ENCODE measurements at places on chromosomes 7 and 10. TPM values are rescaled to one million over a fixed set of nuclear protein-coding genes. Genes with fewer than 3 reads are reported as not detected.
A peak's percentile ranks its signal among the peaks of the same experiment; 100 is the strongest.

GRCh38 chr7:158268816-158269535 lies 318.6 kb downstream of the PTPRN2 start:
- peak; percentile 34 for DNase-seq

Gene BHLHA15
- total RNA-seq, result 6.6 TPM

GRCh38 chr10:83222300-83222699 lies 917.0 kb upstream of the GHITM start:
- DNase-seq, result no peak

DNA sequence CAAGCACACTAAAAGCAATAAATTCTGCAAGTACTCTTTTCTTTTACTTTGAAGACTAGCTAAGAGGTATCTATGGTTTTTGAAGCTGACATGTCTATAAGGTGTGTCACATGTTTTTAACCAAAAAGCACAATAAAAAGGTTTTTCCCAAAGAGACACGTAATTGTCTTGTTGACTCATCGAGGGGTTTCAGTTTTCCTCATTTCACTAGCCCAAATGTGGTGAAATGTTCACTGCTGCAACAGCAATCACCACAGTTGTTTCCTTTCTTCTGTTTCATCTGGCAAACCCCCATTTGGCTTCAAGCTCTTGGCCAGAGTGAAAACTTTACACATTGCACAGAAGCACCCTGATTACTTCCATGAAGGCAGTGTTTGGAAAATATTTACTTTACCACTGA lies 3.8 kb upstream of the HOXA4 start:
- DNase-seq, result no peak

Gene AP3M1
- total RNA-seq, result 16.2 TPM

GRCh38 chr10:91741356-91741755 lies 56.9 kb upstream of the TNKS2 start:
- no peak for DNase-seq

DNA sequence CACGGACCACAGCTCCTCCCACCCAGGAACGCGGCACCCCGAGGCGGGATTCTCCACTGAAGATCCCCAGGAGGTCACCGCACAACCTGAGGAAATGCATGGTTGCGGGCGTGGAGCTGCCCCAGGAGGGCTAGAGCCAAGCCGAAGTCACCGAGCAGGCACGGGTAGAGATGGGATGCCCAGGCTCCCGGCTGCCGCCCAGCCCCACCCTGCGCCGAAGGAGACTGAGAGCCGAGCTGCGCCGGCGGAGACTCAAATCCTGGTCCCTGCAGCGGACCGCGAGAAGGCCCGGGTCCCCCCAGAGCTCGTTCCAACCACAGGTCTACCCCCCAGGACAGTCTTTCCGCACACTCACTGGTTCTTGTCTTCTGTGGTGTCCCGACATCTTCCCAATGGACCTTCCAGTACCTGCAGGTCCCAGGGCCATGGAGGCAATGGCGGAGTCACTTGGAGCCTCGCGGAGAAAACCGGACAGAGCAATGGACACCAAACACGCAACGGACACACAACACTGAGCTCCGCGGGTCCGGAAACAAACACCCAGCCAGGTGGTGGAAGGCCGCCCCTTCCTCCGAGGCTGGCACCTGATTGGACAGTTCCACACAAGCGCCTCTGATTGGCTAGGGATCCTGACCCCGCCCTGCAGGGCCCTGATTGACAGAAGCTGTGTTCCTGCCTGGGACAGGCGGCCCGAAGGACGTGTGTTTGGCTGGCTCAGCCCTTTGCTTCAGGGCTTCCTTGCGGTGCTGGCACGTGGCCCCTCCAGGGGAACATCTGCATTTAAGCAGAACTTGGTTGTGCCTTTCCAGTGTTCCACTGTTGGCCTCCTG lies 331.9 kb upstream of the NUPR2 start:
- DNase-seq, result peak; percentile 24

- no peak for DNase-seq
Observed at GRCh38 chr7:150867605-150868004, 15.3 kb downstream of the AOC1 start.

Gene KEL
- not detected for total RNA-seq

- DNase-seq, result no peak
Observed at GRCh38 chr7:42107484-42108240, 129.3 kb downstream of the GLI3 start.

DNA sequence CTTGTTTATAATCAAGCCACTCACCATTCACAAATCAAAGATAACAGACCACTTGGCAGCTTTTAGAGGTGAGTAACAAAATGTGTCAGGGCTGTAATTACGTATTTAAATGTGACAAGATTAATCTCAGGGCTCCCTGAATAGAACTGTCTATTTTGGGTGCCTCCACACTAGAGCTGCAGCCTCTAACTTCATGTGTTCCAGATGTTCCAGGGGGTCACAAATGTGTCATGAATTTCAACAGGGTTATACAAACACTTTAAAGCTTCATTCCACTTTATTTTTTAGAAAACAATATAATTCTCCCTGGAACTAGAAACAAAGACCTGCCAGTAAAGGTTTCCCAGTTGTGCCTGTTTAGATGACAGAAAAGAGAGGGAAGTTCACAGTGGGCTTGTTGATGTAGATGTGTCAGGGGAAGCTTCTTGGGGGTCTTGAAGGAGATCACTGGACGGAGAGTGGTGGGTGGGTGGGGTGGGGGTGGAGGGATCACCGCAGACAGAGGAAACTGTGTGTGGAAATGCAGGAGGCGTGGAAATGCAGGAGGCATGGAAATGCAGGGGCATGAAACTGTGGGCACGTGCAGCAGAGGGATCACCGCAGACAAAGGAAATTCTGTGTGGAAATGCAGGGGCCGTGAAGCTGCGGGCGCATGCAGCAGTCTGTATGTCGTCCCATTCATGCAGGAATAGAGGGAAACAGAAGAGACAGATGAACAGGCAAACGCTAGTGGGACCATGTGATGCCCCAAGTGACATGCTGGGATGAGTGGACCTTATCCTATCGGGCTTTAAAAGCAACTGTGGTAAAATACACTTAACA lies 42.0 kb upstream of the TRIL start:
- no peak for DNase-seq

GRCh38 chr10:86110156-86110786 lies 256.3 kb downstream of the GRID1 start:
- no peak for DNase-seq

GRCh38 chr7:129890090-129890489 lies 62.7 kb downstream of the UBE2H start:
- no peak for DNase-seq

Gene C10orf95
- total RNA-seq, result not detected

GRCh38 chr7:151243045-151243349 lies 5.5 kb downstream of the SMARCD3 start:
- DNase-seq, result no peak

- no peak for DNase-seq
Observed at GRCh38 chr10:110456046-110456445, 41.7 kb upstream of the DUSP5 start.

Gene LGI1
- 0.86 TPM for total RNA-seq

DNA sequence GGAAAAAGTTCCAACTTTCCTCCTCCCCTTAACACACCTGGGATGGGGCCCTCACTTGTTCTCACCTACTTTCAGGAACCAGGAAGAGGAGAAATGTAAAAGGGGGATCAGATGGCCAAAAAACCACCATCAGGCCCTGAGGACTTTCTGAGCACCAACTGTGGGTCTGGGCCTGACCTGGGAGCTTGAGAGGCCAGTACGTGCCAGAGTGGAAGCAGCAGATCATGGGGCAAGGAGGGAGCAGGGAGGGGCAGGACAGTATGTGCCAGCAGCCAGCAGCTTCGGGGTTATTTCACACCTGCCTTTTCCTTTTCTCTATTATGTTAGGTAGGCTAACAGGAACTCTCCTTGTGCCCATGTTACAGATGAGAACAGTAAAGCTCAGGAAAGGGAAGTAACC lies 118.8 kb upstream of the UNC5B start:
- no peak for DNase-seq

DNA sequence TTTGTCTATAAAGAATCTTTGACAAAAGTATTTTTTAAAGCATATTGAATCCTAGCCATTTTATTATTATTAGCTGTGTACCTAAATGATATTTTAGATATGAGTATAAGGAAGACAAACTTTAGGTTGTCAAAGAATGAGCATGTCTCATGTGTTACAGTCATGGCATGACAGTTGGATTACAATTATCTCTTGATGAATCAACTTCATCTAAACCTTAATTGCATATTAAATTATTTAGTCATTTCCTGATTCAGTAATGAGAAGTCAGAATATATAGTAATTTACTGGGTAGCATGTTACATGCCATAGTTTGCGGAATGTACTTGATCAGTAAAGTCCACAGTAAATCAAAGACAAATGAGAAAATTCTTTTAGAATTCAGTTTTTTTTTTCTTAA lies 59.2 kb downstream of the MAPK8 start:
- DNase-seq, result no peak

Gene OGDHL
- total RNA-seq, result 74.4 TPM

Gene ADAM12
- total RNA-seq, result 0.63 TPM

Gene GIMAP6
- 9.0 TPM for total RNA-seq

Gene VIM
- 62.3 TPM for total RNA-seq

Gene AFAP1L2
- total RNA-seq, result 0.50 TPM

GRCh38 chr7:41847606-41848005 lies 144.7 kb upstream of the INHBA start:
- no peak for DNase-seq

GRCh38 chr10:34759161-34759836 lies 55.8 kb downstream of the PARD3 start:
- DNase-seq, result no peak

DNA sequence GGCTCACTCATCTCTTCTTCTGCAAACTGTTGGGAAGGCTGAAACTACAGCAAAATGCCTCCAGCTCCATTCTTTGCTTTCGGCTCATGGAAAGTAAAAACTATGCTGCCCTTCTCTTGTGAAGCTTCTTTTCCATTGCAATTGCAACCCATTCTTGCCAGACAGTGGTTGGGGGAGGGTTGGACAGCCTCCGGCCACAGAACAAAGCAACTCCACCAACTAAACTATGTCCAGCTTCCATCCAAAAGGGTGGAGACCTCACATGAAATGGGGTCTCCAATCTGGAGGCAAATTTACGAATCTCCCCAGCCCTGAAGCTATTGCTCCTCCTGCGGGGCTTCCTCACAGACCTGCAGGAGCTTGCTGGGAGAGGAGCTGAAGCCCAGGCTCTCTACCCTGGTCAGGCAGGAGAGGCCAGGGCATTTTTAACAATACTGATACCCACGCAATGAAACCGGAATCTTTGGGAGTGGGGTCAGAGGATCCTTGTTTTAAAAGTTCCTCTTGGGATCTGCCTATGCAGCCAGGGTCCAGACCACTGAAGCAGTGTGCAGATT lies 549 bp downstream of the GPNMB start:
- no peak for DNase-seq

Gene FBXO24
- total RNA-seq, result 0.37 TPM

Gene CDC14C
- total RNA-seq, result not detected

- no peak for DNase-seq
Observed at GRCh38 chr10:70191161-70191971, 21.1 kb upstream of the SAR1A start.

DNA sequence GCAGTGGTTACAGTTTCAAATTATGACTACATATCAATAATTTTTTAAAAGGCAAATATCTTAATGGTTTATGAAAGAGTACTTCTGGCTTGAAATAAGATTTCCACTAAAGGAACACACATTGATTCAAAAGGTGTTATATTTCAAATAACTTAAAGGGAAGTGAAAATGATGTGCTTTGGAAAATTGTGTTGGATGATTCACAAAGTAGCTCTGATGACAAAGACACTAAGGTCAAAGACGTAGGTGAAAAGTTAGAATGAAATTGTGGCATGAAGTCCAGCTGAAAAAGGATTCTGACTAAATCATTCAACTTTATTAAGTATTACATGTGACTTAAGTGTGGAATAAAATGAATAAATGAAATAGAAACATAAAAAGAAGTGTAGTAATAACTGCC lies 20.8 kb upstream of the OR2A5 start:
- no peak for DNase-seq

Gene LRRC18
- total RNA-seq, result not detected

DNA sequence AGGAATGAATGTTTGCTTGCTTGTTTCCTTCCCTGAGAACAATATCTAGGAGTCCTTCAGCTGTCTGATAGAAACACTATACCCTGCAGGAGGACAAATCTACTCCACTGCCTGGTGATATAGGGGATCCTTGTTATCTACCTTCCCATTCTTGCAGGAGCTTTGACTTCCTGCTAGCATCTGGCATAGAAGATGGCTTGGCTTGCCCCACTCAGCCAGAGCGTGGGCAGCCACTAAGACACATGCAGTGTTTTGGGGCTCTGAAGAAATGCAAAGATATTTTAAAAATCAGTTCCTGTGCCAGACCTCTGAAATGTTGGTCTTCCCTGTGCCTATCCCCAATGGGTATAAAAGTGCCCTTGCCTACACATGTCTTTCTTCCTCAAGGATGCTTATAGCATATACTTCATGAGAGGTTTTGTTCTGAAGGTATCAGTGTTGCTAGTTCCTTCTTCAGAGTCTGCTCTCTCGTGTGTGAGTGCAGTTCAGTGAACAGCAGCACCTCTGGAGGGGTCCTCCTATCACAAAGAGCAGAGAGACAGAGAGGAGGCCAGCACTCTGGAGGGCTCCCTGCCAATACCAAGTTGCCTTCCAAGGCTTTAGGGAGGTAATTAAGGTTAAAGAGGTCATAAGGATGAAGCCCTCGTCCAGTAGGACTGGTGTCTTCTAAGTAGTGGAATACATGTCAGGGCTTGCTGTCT lies 149.1 kb upstream of the CALCR start:
- DNase-seq, result no peak

Gene CH25H
- 1.2 TPM for total RNA-seq

- DNase-seq, result no peak
Observed at GRCh38 chr10:91144961-91145360, 75.5 kb upstream of the PCGF5 start.

Gene EEPD1
- 10.4 TPM for total RNA-seq

DNA sequence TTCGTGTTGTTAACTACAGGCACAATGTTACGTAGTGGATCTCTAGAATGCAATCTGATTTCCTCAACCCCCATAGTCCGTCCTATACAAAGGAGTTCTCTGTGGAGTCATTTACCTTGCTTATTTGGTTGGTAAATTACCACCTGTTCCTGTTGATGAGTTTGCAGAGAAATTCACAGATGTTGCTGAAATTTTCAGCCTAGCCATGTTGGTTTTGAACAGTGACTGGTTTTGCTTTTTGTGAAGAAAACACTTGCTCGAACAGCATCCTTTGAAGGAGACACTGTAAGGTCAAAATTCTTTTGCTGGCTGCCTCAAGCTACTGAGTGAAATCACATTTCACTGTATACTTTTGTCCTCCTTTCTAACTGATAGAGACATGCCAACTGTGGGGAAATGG lies 15.4 kb upstream of the PRKCQ start:
- no peak for DNase-seq

- DNase-seq, result no peak
Observed at GRCh38 chr7:68576366-68576765, 1021.9 kb upstream of the AUTS2 start.

Gene IFIT2
- total RNA-seq, result 4.7 TPM

GRCh38 chr10:27446091-27446918 lies 57.8 kb upstream of the RAB18 start:
- DNase-seq, result no peak

DNA sequence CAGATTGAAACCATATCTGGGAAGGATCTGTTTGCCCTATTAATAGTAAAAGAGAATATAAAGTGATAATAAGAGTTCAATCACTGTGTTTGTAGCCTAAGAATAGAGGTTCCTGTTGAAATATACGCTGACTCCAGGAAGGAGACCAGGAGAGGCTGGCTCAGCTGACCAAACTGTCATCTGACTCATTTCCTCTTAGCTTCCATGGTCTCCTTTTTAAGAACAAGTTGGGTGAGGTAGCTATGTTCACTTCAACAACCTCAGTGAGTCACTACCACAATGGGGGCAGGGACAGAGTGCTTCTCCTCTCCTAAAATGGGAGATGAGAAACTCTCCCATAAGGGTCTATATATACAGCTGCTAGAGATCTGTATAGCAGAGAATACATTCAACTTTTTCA lies 543.3 kb downstream of the CALN1 start:
- DNase-seq, result no peak
